ENCODE measurements at places on chromosomes 3 and 15.

DNA sequence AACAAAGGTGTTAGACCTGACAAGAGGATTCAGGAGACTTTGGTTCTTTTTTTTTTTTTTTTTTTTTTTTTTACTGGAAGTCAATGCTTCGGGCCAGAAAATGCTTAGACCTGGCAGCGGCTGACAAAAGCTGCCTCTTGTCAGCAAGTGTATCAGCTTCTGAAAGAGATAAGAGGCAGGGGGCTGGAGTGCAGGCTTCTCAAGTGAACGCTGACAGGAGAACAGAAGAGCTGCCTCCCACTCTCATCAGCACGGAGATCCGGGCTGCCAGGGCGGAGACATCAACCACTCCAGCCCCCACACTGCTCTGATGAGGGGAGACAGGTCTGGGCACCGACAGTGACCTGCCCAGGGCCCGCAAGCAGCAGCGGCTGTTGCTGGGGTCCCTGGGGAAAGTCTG lies 9.4 kb upstream of the SCN5A start:
- no peak for DNase-seq

DNA sequence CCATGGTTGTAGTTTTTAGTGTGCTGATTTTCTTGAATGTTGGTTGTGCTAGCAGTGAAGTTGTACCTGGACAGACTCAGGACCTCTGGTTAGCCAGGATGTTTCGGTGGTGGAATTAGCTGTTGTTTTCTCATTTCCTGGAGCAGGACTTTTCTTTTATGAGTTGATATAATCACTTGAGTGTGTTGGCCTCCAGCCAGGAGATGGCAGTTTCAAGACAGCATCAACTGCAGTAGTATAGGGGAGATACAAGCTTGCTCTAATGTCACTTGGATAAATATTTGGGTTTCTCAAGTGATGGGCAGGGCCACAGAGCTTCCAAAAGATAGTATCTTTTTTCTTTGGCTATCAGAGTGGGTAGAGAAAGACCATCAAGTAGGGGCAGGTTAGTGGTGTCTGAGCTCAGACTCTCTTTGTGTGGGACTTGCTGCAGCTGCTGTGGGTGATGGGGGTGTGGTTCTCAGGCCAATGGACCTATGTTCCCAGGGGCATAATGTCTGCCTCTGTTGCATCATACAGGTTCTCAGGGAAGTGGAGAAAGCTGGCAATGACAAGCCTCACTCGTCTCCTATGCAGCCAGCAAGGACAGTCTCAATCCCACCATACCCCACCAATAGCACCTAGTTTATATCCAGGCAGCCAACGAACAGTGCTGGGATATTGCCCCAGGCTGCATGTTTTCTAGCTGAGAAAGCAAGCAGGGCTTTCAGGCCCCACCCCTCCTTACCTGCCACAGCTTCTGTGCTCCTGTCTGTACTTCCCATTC lies 14.6 kb upstream of the OR5K2 start:
- DNase-seq = no peak

DNA sequence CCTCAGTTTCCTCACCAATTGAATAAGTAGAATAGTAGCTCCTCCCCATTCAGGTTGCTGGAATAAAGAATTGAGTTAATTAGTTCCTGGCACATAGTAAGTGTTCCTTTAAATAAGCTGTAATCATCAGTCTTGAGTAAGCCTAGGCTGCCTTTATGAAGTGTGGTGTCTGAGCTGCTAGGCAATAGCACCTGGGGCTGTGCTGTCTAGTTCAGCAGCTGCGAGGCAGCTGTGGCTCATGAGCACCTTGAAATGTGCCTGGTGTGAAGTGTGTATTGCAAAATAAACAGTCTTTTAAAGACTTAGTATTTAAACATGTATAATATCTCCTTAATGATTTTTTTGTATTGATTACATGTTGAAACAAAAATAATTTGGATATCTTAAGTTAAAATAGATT lies 77.6 kb downstream of the TOP2B start:
- no peak for DNase-seq

DNA sequence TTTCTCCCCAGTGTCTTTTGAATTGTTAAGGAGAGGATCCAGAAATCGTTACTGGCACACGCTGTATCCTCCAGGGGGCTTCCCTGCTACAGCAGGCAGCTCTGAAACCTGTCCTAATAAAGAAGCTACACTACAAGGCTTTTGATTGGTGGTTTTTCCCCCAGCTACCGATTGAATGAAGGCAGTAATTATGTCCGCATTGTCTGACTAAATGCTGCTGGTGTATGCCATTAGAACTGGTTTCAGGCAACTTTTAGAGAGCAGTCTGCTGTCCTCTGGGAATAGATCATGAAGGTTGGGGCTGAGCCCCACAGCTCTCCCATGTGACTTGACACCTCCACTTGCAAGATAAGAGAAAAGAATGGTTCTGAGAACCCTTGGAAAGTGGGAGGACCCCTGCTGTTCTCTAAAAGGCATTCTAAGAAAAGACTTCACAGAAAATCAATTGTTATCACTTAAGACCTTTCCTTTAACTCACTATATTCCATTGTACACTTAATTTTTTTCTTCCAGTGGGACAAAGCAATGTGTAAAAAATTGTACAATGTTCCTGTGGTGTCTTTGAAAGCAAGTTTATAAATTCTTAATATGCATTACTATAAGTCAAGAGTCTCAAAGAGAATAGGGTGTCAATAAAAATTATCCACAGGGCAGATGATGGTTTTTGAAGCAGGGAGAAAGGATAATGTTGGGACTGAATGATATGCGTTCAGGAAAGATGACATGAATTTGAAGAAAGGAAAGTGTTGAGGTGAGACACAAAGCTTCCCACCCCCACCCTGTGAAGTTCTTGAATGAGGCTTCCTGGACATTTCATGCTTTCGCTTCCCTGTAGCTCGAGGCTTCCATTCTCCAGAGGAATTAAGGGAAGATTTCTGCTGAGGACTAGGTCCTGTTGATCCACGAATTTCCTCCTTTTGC lies 53.0 kb upstream of the DAZL start:
- no peak for DNase-seq

GRCh38 chr15:70274255-70274880 lies 176.7 kb upstream of the TLE3 start:
- no peak for DNase-seq

DNA sequence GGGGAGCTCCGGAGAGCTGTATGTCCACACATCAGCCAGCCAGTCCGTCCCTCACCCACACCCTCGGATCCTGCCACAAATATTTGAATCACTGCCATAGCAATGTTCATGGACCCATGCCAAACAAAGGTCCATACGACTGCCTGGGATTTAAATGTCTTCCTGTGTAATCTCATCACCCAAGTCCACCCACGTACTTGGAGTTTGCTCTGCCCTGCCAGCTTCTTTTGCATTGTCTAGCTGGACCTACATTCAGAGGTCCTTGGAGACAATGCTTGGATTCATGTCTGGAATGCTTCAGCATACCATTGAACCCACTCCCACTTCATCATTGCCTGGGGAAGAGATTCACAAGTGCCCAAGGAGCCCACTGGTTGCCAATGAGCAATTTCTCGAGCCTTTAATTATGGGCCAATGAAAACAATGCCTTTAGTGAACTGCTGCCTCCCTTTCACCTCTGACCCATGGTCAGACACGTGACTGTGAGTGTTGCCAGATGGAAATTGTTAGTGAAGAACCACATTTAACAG lies 90.4 kb upstream of the PHLDB2 start:
- DNase-seq = no peak

- DNase-seq = no peak
Measured at GRCh38 chr3:72340476-72341379, 507.5 kb downstream of the SHQ1 start.

DNA sequence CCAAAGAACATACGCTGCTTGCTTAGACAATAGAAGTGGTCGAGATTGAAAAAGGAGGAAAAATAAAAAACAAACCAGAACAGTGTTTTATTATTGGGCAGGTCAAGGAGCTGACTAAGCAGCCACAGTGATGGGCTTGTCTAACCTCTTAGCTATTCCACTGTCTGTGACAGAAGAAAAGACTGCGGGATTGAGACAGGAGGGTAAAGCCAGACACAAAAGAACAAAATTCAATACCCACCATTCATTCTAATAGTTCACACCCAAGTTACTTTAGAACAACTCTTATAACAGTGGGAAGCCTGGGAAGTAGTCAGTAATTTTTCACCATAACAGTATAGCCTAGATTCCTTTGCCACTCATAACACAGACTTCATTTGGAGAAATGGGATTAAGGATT lies 435.4 kb downstream of the MFSD1 start:
- DNase-seq = no peak

DNA sequence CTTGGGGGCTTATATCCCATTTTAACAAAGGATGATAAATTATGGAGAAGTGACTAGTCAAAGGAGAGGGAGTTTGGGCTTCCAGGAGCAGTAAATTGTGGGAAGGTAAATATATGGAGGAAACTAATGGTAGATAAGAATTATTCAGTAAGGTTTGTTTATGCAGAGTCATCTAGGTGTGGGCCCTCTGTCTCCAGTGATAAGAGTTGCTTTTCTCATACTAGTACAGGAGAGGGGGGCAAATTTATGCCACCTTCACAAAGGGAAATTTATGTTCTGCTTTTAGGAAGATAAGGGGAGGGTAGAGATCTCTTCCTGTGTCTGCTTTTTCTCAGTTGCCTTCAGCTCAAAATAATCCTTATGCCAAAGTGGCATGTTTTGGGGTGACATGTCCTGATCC lies 383.7 kb upstream of the PPP2R3A start:
- DNase-seq = no peak

GRCh38 chr3:185900228-185900627 lies 37.6 kb downstream of the TRA2B start:
- DNase-seq = peak; percentile 23

DNA sequence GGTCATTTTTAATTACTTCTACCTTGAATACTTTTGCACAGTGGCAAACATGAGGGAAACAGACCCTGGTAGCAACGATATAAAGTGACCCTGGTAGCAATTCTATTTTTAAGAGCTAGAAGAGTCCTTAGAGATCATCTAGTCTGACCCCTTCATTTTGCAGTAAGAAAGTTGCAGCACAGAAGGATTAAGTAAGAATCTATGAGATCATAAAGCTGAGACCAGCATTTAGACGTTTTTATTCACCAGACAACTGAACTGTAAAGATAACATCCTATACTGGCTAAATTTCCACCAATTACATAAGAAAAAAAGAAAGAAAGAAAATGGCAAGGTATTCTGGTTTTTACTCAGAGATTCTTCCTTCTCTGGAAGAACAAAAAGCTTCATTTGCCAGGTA lies 49.9 kb downstream of the LRRFIP2 start:
- DNase-seq = no peak

DNA sequence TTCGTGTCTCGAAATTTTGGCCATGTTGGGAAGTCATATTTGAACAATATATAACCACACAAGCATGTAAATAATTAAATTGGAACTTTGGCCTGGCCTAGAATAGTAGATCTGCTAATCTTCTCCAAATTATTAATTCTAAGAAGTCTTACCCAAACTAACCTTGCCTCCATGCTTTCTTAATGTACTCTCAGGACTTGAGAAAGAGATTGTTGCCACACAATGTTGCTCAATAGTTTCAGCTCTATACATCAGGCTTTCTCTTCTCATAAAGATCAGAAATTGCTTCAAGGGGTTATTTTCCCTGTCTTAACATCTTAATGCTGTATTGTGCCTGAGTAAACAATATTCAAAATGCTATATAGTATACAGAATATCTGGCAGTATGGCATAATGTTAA lies 202.7 kb upstream of the LRIG1 start:
- DNase-seq = no peak

DNA sequence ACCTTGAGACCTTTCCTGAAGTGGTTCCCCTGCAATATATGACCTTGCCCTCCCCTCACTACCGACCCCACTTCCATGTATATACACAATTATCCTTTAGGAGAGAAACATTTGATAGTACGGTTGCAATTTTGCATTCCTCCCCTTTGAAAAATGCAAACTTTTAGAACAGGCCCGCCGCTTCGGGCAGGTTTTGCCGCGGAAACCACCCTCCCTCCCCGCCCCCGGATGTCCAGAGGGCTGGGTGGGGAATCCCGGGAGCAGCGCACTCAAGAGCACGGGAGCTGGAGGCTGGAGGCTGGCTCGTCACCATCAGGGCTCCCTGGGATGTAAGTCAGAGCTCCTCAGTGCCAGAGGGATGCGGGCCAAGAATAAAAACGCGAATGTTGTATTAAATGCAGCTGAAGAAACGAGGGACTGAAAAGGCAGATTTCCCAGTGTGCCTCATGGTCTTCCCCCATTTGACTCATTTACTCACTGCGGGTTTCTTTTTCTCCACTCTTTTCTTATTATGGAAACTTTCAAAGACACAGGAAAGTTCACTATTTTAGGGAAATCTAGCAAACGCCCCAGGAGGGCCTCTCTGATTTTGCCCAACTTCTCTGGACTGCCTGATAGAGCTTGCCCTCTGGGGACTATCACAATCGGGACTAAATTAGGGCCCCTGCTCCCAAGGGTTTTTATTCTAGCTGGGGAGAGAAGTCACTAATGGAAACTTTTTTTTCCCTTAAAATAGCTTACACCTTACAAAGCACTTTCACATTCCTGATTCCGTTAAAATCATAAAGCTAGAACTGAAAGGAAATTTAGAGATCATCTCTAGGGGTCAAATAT lies 2.9 kb upstream of the USP3 start:
- DNase-seq = no peak

DNA sequence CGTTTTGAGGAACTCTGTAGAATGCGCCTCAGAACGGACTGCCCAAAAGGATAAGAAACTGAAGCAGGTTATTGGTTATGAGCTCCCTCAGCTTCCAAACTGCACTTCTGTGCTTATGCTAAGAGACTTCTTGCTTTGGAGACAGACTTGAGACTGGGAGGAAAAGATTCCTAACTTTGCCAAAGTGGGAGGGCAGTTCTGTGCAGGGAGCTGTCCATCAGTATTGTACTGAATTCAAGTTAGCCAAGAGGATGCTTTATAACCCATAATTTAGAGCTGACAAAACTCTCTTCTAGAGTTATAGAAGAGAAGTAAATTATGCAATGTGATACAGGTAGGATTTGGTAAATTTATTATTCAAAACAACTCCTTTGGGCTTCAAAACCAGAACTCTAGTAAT lies 519.8 kb upstream of the GBE1 start:
- no peak for DNase-seq

- no peak for DNase-seq
Measured at GRCh38 chr3:108566599-108566998, 22.6 kb downstream of the CIP2A start.

DNA sequence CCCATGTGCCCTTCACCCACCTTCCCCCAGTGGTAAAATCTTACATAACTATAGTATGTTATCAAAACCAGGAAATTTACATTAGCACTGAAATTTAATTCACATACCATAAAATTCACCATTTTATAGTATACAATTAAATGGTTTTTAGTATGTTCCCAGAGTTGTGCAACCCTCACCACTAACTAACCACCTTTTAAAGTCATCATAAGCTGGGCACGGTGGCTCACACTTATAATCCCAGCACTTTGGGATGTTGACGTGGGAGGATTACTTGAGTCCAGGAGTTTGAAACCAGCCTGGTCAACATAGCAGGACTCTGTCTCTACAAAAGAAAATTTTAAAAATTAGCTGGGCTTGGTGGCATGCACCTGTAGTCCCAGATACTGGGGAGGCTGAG lies 13.7 kb downstream of the FRMD5 start:
- DNase-seq = no peak
